Aortic smooth muscle cell (primary cell): ENCODE measurements at places on chromosomes 12 and 14. TPM values are rescaled to one million over a fixed set of nuclear protein-coding genes. Genes with fewer than 3 reads are reported as not detected.

IFNG-AS1 gene
- 0.26 and 0.31 TPM in 2 replicates for total RNA-seq

INHBC gene
- total RNA-seq, result not detected in 2 replicates

ZNF641 gene
- 9.6 and 10.9 TPM in 2 replicates for total RNA-seq

E2F7 gene
- total RNA-seq, result 8.2 and 15.9 TPM in 2 replicates

CERS5 gene
- total RNA-seq, result 44.8 and 52.8 TPM in 2 replicates

HOXC10 gene
- total RNA-seq, result not detected in 2 replicates

OAS2 gene
- 11.3 and 12.3 TPM in 2 replicates for total RNA-seq

INSM2 gene
- not detected in 2 replicates for total RNA-seq

PIWIL1 gene
- not detected in 2 replicates for total RNA-seq

GZMH gene
- total RNA-seq, result not detected in 2 replicates

ADCK1 gene
- 2.9 and 4.0 TPM in 2 replicates for total RNA-seq

LRRIQ1 gene
- total RNA-seq, result under 0.01 TPM in 1 of 2 replicates, not detected in the other

PLA2G1B gene
- total RNA-seq, result 0.25 TPM in 1 of 2 replicates, not detected in the other

PTPRQ gene
- total RNA-seq, result under 0.01 and 0.06 TPM in 2 replicates

WNT1 gene
- not detected in 2 replicates for total RNA-seq

EML5 gene
- total RNA-seq, result under 0.01 TPM in 1 of 2 replicates, not detected in the other

TMEM229B gene
- total RNA-seq, result 1.1 and 1.2 TPM in 2 replicates

SERPINA1 gene
- total RNA-seq, result not detected in 2 replicates

REM2 gene
- total RNA-seq, result 0.12 and 0.26 TPM in 2 replicates

BICDL1 gene
- total RNA-seq, result not detected in 2 replicates

PUS7L gene
- total RNA-seq, result 15.1 and 19.0 TPM in 2 replicates

NYNRIN gene
- 4.1 and 6.5 TPM in 2 replicates for total RNA-seq

TDRD9 gene
- 0.26 and 1.6 TPM in 2 replicates for total RNA-seq

SLCO1B1 gene
- total RNA-seq, result not detected in 2 replicates

GYS2 gene
- not detected in 2 replicates for total RNA-seq

PUS1 gene
- 7.4 and 9.6 TPM in 2 replicates for total RNA-seq

LRP1-AS gene
- 0.37 TPM in 1 of 2 replicates, not detected in the other for total RNA-seq

CBLN3 gene
- total RNA-seq, result 3.0 and 4.5 TPM in 2 replicates

STYK1 gene
- 0.40 and 0.56 TPM in 2 replicates for total RNA-seq

GALNT16 gene
- total RNA-seq, result 1.8 and 2.5 TPM in 2 replicates

CLEC4C gene
- not detected in 2 replicates for total RNA-seq

BATF gene
- 0.12 and 1.8 TPM in 2 replicates for total RNA-seq

NEMP1 gene
- 8.5 and 11.2 TPM in 2 replicates for total RNA-seq

KRT3 gene
- total RNA-seq, result not detected in 2 replicates

NRXN3 gene
- under 0.01 TPM in 2 replicates for total RNA-seq

RFX4 gene
- total RNA-seq, result not detected in 2 replicates

ABCC9 gene
- 0.37 and 0.40 TPM in 2 replicates for total RNA-seq

FAM181A gene
- total RNA-seq, result not detected in 2 replicates

DPY19L2 gene
- 1.4 and 2.0 TPM in 2 replicates for total RNA-seq

ST8SIA1 gene
- 1.2 and 1.9 TPM in 2 replicates for total RNA-seq
